Kidney capillary endothelial cell (primary cell): ENCODE measurements at places on chromosomes 11 and 22.

DNA sequence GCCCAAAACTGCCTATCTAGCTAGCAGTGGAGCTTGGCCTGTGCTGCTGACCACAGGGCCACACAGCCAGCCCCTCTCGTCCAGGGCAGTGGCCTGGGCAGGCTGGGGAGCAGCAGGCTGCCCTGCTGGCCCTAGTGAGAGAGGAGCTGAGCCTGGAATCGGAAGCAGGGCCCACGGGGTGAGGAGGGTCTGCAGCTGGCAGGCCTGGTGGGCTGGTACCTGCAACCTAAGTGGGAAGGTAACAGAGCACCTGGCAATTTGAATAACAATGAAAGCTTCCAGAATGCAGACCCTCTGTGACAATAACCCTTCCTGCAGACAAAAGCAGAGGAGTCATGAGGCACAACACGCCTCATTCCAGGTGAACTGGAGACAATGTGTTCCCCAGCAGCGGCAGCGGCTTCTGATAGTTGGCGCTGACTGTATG, 31.8 kb upstream of the RFPL3 start:
- DNase-seq: no peak

DNA sequence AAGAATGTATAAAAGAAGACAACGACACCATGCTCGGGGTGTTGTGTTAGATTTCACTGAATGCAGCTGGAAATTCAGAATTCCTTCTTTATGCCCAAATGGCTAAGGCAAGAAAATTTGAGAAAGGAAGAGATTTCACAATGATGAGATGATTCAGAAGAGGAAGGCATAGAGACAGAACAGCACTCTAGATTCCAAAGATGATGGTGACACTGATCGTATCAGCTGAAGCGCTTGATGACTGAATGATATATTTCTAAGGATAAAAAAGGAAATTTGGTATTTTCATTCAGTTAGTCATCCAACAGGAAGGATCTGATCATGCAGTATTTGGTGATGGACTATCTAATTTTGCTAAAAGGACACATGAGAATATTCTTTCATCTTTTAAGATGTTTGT, 189.2 kb downstream of the EFCAB6 start:
- no peak for DNase-seq

- DNase-seq: no peak
Observed at GRCh38 chr11:125245299-125245698, 80.7 kb downstream of the PKNOX2 start.

GRCh38 chr11:47532597-47533213, 20.2 kb downstream of the CELF1 start:
- DNase-seq: no peak

- no peak for DNase-seq
Observed at GRCh38 chr11:2701230-2701629, 1.4 kb upstream of the KCNQ1OT1 start.

DNA sequence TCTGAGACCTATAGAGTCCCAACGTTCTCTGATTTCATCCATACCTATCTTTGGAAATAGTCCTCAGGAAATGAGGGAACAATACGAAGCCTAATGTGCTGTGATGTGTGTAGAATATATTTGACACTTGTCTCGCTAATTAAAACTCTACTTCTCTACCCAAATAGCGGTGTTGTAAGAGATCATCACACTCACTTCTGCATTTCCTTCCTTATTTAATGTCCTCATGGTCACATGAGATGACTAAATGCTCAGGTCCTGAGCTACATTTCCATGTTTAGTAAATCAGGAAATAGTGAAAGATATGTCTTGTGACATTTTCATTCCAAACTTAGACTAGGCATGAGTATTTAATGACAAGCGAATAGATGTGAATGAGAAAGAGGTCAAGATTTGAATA, 112.3 kb downstream of the MAML2 start:
- DNase-seq: peak; percentile 90
